Stimulated activated CD8-positive, alpha-beta memory T cell treated with anti-CD3 and anti-CD28 coated beads, Interleukin-7, amount 100 ng/mL, for 24 hours (primary cell): ENCODE measurements at places on chromosomes 7 and 10.

DNA sequence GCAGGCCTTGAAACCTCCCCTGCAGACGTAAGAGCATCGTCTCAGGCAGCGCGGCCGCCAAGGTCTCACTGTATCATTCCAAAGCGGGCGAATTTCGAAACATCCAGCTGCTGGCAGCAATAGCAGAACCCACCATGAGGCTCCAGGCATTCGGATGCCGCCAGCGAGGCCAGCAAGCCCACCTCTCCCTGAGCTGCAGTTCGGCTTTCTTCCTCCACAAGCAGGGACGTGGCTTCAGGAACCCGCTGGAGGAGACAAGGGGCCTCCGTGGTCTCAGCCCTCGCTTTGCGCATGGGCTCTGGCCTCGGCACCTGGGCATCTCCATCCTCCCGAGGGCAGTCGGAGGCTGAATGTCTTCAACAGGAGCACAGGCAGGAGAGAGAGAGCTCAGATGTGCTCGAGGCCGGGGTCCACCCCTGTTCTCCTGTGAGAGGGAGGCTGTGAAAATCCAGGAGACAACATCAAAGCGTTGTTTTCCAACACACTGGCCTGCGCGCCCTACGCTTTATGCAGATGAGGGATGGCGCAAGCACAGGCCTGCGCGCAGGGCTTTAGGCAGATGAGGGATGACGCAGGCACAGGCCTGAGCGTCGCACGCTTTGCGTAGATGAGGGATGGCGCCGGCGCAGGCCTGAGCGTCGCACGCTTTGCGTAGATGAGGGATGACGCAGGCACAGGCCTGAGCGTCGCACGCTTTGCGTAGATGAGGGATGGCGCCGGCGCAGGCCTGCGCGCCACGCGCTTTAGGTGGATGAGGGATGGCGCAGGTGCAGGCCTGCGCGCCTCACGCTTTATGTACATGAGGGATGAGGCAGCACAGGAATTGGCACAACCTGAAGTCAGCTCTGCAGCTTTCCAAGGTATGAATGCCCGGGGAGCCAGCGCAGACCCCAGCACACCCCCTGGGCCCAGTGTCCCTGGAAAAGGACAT lies 103.2 kb downstream of the WDR37 start:
- no peak for DNase-seq

DNA sequence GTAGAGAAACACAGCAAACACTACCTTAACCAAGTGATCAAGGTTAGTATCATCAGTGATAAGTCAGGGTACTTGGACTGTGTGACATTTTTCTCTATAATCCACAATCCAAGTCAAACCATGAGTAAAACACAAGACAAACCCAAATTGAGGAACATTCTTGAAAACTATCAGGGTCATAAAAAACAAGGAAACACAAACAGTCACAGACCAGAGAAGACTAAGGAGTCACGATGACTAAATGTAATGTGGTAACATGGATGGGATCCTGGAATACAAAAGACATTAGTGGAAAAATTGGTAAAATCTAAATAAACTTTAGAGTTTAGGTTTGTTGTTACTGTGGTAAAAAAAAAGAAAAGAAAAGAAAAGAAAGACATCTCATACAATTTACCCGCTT lies 103.8 kb downstream of the ARMH3 start:
- no peak for DNase-seq

DNA sequence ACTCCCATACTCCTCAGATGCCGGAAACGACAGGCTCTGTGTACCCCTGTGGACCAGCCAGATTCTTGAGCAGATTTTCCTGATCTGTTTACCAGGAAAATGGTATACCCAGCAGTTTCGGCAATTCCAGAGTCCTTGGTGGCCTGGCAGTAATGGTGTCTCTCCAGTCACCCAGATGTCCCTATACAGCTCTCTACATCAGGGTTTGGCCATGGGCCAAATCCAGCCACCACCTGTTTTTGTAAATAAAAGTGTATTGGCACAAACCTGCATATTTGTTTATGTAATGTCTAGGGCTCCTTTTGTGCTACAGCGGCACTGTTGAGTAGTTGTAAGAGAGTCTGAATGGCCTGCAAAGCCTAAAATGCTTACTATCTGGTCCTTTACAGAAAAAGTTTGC lies 491.3 kb downstream of the RPS24 start:
- DNase-seq = no peak

GRCh38 chr7:116530107-116530820 lies 5.4 kb downstream of the CAV1 start:
- no peak for DNase-seq

DNA sequence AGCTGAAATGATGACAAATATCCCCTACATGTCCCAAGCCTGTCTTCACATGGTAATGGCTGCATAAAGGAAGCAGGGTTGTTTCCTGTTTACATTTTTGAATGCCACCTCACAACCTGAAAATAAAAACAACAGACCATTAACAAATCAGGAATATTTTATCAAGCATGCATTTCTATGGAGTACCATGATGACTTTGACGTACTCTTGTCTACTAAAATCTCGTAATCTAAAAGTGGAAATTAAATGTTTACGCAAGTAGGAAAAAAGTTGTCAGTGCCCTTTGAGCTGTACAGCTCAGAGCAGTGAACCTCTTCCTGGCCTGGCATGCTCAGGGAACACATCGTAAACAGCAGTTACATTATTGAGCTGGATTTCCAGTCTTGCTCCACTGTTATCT lies 194.1 kb downstream of the INHBA start:
- no peak for DNase-seq

DNA sequence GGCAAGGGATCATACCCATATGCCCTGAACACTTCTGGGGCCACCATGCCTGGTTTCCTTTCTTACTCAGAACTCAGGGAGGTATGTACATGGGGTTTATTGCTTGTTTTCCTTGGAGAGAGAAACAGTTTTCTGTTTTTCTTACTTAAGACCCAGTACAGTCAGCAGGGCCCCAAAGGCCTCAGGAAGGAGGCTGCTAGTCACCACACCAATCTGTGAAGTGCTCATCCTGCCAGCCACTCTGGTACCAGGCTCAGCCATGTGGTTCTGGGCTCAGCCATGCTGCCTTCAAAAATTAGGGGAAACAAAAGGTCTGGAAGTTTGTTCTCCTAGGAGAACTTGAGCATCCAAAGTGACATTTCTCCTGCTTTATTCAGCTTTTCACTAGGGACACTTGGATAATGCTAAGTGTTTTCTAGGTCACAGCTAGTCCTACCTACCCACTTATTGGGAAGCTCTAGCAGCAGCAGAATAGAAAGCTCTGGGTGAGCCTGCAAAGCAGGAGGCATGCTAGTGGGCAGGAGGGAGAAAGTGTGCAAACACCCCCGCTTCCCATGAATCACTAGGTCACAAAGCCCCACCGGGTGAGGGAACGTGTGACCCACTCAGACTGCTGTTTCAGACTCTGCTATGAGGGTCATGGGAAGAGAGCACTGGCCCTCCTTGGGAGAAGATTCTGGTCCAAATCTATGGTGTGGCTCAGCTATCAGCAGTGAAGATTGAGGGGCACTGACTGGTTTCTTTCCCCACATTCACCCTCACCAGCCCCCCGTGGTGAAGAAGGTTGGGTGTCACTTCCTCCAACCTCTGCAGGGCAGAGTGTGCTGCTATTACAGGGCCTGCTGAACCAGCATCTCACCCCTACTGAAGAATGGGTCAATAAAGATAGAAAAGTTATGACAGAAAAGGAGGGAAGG lies 23.9 kb downstream of the NUDCD3 start:
- no peak for DNase-seq

GRCh38 chr10:131728286-131729228 lies 172.3 kb upstream of the PPP2R2D start:
- no peak for DNase-seq

DNA sequence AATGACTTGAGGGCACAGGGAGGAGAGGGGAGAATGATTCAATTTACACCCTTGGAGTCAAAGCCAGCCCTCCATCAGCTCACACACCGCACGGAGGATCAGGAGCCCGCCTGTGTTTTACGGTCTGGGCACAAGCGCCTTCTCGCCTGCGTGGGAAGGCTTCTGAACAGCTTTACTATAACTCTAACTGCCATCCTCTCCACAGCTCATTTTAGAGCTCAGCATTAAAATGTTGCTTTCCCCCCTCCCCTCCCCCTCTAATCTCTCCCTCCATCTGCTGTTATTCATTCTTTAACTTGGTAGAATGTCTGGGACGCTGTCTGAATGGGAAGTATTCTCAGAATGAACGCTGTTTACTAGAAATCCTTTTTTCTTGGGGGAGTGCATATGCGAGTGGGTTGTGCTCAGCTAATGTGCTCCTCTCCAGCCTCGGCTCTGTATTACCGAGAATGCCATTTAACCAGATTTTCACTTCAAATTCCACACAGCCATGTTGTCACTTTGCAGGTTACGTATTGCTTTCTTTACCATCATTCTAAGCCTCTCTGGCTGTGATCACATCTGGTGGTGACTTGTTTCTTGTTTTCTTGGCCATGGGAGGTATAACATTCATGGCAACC lies 140.1 kb downstream of the GFRA1 start:
- no peak for DNase-seq

GRCh38 chr7:55576753-55577152 lies 4.5 kb upstream of the VOPP1 start:
- no peak for DNase-seq

- DNase-seq = no peak
Observed at GRCh38 chr10:114819322-114819721, 2.3 kb upstream of the FHIP2A start.

GRCh38 chr10:121990015-121990677 lies 1.2 kb downstream of the TACC2 start:
- DNase-seq = no peak

GRCh38 chr10:125222515-125223308 lies 62.3 kb upstream of the CTBP2 start:
- no peak for DNase-seq

DNA sequence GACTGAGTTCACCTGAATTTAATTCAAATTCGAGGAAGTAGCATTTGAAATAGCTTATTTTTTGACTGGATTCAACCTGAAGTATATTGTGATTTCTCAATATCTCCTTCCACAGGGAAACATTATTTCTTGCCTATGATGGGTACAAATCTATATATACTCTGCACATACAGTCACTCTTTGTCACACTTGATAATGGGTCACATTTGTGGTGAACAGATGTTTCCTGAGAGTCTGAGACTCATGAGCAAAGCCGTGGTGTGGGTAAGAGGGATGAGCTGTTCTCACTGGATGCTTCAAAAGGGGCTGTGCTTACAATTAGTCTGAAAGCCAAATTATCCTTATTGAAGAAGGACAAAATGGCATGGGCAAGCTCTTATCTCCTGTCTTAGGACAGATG lies 18.0 kb upstream of the TBXAS1 start:
- no peak for DNase-seq

- no peak for DNase-seq
Observed at GRCh38 chr10:121594076-121594475, 4.2 kb downstream of the FGFR2 start.

DNA sequence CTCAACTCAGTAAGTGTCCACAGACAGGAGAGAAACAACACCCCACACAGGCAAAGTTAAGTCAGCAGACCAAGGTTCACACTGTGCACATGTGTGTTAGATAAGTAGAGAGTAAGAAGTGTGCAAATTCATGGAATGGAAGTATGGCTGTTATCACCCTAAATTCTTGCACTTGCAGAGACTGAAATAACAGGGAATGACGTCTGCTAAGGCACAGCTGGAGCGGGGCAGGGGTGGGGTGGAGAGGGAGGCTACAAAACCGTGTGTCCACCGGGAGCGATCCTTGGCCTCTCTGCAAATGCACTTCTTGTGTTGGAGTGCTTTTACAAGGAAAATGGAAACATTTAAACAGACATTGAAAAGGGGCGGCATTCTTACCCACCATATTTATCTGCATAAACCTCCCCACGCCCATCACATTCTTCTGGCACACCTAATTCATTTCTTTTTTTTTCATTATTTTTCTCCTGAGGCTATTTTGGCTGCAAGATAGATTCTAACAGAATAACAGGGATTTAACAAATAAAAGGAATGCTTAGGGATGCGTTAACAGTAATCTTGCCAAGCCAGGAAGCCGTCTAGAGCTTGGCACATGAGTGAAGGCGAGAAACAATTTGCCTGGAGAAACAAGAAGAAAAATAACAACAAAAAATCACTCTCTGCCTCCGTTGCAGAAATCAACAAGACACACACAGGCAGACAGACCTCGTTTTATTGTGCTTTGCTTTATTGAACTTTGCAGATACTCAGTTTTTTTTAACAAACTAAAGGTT lies 30.1 kb downstream of the TNS3 start:
- DNase-seq = no peak

DNA sequence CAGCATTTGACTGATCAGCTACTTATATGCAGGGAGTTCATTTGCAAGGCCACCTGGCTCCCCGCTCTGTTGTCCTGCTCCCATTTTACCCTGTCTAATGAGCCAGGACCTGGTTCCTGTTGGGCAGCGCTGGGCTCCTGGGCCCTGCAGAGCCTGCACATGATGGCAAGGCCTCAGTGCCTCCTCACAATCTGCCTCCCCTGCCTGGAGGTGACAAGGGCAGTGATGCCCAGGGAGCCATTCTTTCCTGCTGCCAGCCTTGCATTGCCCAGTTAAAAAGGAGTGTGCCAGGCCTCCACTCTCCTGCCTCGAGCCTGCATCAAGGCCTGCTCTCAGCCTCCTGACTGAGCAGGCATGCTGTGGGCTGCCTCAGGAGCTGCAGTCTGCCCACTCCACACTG lies 28.5 kb downstream of the CHAT start:
- DNase-seq = no peak

- DNase-seq = no peak
Observed at GRCh38 chr7:74003621-74004020, 24.4 kb upstream of the ELN start.

GRCh38 chr10:110556969-110557601 lies 10.4 kb upstream of the SMC3 start:
- DNase-seq = peak; percentile 48

GRCh38 chr7:101241443-101242349 lies 3.2 kb downstream of the FIS1 start:
- DNase-seq = no peak

- DNase-seq = no peak
Observed at GRCh38 chr10:13234172-13234571, at the start of gene UCMA. UCMA (minus strand) TSS chr10:13234374; CDS start chr10:13234258, 116 bp downstream.

DNA sequence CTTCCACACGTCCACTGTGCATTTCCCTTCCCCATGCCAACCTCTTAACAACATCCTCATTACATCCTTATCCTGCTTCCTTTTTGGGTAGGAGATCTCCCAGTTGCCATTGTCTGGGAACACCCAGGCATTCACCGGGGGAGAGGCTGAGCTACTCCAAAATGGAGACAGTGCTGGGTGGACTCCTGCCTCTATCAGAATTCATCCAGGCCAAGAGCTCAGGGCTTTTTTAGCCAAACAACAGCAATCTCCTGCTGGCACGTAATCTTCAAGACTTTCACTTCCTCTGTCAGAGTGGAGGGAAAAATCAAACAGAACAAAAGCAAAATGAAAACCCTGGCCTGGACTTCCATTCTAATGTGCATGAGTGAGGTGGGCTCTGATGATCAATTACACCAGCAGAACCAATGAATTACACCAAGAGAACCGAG lies 245.0 kb downstream of the PRPF18 start:
- DNase-seq = no peak

GRCh38 chr10:119642556-119643111 lies 8.5 kb upstream of the BAG3 start:
- no peak for DNase-seq
